ENCODE measurements at places on chromosomes 1 and 21.

DNA sequence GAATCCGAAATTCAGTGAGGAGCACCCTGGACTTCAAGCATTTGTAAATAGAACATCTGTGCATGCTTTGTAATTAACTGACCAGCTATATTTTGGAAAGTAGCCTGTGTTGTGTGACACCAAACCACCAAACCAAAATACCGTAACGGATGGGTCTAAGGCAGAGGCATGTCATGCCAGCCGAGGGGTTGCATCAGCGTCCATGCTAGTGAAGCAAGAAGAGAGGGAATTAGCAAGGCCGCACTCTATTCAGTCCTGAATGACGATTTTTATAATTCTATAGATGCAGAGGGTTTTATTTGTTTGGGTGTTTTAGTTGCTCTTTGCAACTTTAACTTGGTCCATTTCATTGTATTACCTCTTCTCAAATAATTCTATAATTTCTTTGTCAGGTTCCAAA is 116.8 kb upstream of the SMYD2 start:
- no peak for DNase-seq

GRCh38 chr1:22665752-22666151 is 12.7 kb downstream of the C1QB start:
- DNase-seq = peak; percentile 40

- DNase-seq = no peak
Measured at GRCh38 chr1:178258536-178258935, 164.6 kb downstream of the RASAL2 start.

- DNase-seq = no peak
Measured at GRCh38 chr1:167517535-167518330, 596 bp downstream of the CD247 start.

DNA sequence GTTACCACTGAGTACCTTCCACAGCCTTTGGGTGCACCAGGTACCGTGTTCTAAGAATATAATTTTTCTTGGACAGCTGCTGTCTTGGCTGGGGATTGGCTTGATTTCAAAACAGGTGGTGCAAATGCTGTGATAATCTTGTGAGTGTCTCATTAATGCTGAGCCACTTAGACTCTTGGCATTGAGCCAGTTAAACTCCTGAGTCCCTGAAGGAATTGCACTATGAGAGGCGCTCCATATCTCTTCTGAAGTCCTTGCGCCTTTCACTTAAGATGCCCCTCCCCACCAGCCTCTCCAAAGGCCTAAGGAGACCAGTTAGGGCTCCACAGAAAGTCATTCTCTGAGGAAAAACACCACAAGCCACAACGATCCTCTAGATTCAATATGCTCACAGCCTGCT is 51.0 kb downstream of the BACH1 start:
- no peak for DNase-seq

GRCh38 chr1:167789501-167789900 is 67.7 kb downstream of the MPZL1 start:
- DNase-seq = no peak

DNA sequence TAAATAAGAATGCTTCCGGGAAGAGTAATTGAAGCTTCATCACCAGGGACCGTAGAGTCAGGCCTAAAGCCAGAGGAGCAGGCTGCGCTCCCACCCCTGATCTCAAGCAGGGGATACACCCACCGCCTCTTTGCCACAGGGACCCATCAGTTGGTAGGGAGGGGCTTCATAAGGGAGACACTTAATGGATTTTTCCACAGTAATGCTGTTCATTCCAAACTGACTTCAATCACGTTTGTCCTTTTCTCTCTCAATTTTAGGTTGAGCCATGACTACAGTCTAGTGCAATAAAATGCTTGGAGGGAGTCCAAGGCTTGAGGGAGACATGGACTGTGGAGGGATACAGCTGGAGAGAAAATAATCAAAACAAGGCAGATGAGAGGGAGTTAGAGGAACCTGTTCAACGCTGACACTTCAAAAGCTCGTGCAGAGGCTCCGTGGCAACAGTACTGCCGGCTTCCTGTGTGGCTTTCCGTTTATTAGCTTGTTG is 111.5 kb downstream of the SEC16B start:
- DNase-seq = no peak

- no peak for DNase-seq
Measured at GRCh38 chr1:156153362-156153761, at the start of gene SEMA4A. SEMA4A (plus strand) TSS chr1:156153585; CDS start chr1:156154579, 994 bp downstream.

GRCh38 chr21:14548779-14549178 is 2.7 kb upstream of the SAMSN1 start:
- no peak for DNase-seq

GRCh38 chr1:1286313-1287261 is 6.4 kb downstream of the SCNN1D start:
- no peak for DNase-seq

- no peak for DNase-seq
Measured at GRCh38 chr1:192983349-192983980, 75.7 kb downstream of the UCHL5 start.

- no peak for DNase-seq
Measured at GRCh38 chr21:32351428-32351827, 41.4 kb downstream of the URB1 start.

DNA sequence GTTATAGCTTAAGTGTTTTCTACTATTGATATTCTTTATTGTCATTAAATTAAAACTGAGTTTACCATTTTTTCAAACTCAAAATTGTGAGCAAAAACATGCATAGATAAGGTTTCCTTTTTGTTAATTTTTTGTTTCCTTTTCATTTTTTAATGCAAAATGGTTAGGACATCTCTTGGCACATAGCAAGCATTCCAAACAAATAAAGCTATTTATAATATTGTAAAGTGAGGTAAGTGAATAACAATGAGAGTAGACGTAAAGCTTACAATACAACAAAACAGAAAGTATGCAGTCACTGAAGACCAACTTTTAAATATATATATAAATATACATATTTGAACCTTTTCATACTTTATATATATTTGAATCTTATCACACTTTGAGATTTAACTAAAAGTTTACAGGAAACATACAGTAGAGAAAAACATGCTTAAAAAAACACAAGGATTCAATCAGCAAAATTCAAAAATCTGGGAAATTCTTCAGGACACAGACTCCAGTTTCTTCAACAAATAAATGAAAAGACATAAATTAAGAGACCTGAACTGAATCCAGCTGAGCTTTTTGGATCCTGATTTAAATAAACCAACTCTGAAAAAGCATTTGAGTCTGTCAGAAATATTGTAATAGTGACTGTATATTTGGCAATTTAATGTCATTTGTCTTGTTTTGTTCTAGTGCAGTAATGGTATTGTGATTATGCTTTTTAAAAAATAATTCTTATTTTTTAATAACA is 67.5 kb upstream of the SAMSN1 start:
- DNase-seq = no peak

DNA sequence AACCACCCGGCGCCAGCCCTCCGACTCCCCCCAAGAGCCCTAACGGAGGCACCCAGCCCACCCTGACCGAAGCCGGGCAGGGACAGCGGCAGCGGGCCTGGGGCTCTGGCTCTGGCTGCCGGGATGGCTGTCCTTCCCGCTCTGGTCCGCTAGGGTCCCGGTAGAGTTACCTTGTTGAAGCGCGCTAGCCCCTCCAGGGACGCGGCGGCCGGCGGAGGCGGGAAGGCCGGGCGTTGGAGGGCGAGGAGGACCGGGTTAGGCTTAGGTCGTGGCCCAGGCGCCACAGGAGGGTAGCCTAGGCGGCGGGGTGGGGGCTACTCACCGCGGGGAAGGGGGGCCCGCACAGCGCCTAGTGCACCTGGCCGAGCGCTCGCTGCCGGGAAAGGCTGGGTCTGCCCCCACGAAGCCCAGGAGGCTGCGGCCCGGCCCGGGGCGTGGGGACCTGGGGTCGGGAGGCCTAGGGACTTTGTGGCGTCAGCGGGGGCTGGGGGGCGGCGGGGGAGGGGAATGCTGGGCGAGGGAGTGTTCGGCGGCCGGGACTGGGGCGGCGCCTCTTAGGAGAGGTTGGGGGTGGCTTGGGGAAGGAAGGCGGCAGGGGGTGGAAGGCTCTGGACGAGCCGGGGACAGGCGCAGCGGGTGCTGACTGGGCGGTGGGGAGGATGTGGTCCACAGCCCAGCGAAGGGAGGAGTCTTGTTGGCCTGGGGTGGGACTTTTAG is at the start of gene TRIM17:
Gene TRIM17 (minus strand): TSS at position 645 of the 717 bp plus-strand sequence. CDS start 1,789 bp downstream, outside the sequence.
- no peak for DNase-seq

- DNase-seq = no peak
Measured at GRCh38 chr21:36254106-36254941, 65.7 kb upstream of the MORC3 start.

DNA sequence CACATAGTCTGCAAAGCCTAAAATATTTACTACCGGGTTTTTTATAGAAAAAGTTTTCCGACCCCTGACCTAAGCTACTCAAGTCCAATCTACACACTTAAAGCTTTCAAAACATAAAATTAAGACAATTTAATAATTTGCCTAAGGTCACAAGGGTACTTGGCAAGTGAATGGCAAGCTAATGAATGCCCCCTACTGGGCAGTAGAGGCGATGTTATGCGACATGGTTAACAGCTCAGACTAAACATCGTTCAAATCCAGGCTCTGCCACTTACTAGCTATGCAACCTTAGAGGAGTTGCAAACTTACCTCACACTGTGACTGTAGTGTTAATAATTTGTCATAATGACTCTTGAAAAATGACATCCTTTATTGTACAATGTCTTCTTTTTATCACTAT is 317.2 kb upstream of the NFIA start:
- peak; percentile 62 for DNase-seq

DNA sequence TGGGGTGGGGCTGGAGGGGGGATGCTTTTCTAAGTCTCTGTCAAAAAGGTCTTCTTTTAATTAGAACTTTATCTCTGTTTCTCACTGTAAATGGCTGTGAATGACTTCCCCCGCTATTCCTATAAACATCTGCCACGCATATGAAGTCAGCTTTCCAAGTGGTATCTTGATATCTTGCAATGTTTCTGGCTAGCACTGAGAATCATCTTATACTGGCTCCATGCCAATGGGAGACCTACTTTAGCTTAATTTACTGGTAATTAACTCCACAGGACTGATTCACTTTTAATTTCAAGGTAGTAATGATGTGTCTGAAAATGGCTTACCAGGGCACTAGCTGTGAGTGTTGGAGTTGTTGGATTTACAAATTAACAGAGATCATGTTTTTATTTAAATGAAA is 4.3 kb downstream of the GPR88 start:
- no peak for DNase-seq

DNA sequence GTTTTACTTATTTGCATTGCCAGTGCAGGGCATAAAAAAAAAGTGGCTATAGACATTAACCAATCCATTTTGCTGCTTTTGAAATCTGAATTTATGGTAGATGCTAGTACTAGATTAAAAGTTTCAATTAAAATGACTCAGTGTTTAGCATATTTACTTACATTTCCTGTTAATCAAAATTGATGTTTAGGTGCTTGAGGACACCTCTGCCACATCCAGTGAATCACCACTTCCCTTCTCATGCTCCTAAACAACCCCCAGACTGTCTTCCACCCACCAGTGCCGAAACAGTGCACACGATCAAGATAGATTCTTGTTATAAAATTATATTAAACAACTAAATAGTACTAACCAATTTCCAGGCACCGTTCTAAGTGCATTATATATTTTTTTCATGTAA is 32.7 kb downstream of the HSD17B7 start:
- DNase-seq = no peak

DNA sequence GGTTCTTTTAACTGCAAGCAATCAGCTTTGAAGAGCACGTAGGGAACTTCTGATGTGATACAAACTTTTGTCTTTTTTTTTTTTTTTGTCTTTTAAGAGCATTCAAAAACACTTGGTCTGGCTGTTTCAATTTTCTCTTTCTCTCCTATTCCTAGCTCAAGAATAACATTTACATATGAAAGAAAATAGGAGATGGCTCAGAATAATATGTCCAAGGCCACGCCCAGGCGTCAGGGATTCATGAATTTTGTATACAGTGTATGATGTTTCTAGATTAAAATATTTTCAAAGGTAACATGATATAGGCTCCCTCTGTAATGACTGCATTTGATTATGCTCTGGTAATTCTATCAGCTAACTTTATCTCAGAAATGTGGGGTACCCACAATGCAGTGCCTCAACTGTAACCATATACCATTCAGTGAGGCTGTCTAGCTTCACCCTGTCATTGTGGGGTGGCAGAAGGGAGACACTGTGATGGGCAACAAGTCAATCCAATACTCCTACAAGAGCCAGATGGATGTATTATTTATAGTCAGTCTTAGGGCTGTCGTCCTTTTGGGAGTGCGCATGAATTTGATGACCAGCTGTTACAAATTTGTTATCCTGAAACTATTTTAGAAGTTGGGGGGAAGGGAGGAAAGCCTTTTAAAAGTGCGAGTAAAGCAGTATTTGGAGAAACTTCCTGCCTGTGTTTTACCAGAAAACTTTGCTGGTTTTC is 1.5 kb upstream of the AKNAD1 start:
- no peak for DNase-seq

DNA sequence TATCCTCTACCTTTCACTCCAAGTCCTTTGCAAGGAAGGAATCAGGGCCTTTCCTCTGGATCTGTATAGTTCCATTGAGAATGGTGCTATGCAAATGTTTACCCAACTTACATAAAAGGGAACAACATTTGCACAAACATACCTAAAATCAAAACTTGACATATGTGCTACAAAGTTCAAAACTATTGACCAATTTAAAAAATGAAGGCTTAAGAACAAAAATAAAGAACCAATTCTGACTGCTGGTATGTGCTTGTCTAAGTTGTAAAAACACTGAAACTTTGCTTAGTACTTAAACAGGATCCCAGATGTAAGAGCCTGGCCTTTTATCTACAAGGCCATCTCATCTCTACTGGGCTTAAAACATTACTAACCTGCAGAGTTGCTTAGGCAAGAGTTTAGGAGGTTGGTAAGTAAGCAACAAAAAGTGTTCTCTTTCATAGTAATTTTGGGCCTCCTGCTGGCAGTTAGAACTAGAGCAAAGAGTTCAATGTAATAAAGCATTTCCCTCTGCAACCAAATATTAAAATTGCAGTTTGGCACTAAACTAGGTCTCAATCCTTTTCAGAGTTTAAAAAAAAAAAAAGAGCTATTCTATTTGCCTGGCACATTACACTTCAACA is 2.0 kb downstream of the SCMH1 start:
- DNase-seq = peak; percentile 55

DNA sequence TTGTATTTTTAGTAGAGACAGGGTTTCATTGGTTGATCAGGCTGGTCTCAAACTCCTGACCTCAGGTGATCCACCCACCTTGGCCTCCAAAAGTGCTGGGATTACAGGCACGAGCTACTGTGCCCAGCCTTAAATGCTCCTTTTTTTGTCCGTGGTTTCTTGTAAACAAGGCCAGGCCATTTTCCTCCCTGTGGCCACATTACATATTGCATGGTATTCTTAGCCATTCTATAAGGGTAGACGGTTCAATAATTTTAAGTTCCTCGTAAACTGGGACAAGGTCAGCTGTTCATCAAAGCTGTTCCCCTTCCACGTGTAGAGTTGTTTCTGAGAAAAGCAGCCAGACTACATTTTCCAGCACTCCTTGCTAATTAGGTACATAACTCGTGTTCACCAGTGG is 10.3 kb upstream of the LUZP1 start:
- DNase-seq = peak; percentile 46
